A172 (cell line): ENCODE measurements at places on chromosomes 3 and 15.

- no peak for DNase-seq
These were observed 24.8 kb upstream of the ZFAND6 start for GRCh38 chr15:80034629-80035028.

GRCh38 chr15:31483986-31484951, 157.6 kb downstream of the KLF13 start:
- no peak for DNase-seq

DNA sequence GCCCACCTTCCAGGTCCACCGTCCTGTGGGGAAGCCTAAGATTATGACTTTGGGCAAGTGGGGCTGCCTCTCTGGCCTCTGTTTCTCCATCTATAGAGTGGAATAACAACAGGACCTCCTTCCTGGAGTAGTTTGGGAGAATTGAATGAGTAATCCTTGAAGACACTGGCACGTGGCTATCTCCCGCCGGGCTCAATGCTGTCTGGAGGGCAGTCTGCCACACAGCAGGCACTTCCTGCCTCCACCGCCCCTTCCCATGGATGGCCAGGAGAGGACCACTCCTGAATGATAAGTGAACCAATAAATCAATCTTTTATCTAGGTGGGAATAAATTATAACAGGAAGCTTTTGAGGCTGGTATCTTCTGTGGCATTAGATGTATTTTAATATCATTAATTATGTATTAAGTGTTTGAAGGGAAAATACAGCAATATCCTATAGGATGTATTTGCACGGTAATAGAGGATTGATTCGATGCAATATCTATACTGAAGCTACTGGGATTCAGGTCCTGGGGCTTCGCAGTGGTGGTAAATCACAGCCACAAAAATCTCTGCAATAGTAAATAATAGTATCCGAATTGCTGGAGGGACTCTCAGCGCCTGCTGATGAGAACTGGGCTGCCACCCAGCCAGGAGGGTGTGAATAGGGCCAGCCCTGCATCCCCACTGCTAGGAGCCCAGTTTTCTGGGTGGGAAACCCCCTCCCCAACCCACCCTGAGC, 15.9 kb downstream of the MEGF11 start:
- DNase-seq = peak; percentile 10

GRCh38 chr3:126938520-126939337, 44.2 kb upstream of the PLXNA1 start:
- no peak for DNase-seq

GRCh38 chr3:122105626-122106025, 50.5 kb downstream of the CD86 start:
- no peak for DNase-seq

DNA sequence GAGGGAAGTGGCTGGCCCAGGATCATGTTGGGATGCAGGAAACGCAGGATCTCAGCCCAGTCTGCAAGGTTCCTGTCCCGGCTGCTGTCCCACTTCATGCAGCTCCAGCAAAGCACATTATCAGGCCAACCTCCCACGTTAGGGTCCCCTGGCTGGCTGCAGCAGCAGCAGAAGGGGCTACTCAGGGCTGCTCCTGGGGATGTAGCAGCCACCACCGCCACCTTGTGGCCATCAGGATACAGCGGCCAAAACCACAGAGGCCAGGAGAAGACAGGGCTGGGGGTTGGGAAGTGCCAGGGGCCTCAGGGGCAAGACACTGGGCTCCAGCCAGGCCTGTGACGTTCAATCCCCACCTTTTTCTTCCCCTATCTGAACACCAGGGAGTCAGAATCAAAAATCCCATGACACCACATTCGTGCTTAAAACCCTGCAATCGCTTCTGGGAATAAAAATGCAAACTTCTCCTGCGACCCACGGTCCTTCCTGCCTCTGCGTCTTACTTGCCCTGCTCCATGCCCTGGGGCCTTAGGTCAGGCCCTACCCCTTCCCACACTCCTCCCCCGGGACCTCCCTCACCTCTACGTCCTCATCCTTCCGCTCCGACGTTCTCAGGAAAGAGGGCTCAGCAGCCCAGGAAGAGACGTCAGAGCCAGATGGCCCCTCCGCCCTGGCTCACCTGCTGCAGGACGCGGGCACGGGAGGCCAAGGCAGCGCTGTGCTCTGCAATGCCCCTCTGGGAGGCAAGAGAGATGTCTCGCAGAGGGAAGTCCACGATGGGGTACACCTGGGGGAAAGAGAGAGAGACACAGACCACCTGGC, 21.5 kb downstream of the SSUH2 start:
- DNase-seq = peak; percentile 64

- DNase-seq = no peak
These were observed 2.9 kb downstream of the PHC3 start for GRCh38 chr3:170178651-170179050.

- DNase-seq = peak; percentile 51
These were observed 47.3 kb upstream of the TCF12 start for GRCh38 chr15:56871185-56871584.

- DNase-seq = no peak
These were observed 219.5 kb upstream of the GAP43 start for GRCh38 chr3:115403786-115404185.

GRCh38 chr15:85327820-85328219, 52.6 kb upstream of the AKAP13 start:
- DNase-seq = no peak

DNA sequence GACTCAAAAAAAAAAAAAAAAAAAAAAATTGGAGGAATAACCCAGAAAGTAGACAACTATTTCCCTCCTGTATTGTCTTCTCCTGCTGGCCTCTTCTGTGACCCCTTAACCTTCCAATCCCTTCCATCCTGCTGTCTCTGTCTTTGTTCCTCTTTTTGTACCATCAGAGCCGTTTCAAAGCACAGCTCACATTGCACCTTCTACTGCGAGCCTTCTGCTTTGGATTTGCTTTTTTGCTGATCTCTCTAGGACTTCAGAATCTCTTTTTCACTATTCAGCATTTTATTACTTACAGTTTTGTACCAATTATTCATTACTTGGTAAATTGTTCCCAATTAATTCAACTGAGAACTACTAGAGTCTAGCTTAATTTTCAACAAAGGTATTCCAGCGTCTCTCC, 284.0 kb upstream of the TBL1XR1 start:
- no peak for DNase-seq

GRCh38 chr3:150414959-150415358, 6.9 kb downstream of the TSC22D2 start:
- peak; percentile 19 for DNase-seq

GRCh38 chr3:171028779-171029232, 2.3 kb upstream of the SLC2A2 start:
- peak; percentile 90 for DNase-seq

DNA sequence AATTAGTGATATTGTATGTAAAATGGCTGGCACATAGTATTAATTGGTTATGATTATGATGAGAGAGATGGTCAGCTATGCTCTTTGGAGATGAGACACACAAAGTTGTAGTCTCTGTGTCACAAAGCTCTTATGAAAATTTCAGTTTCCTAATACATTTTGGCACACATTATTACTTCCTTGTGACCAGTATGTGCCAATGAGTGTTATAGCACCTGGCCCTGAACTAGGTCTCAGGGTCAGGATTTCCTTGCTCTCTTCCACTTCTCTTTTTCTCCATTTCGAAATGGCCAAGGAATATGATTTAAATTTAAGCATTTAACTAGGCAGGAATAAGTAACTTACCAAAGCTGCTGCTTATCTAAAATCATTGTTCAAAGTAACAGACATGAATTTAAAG, 28.0 kb downstream of the TIPARP start:
- DNase-seq = no peak

GRCh38 chr3:29382409-29382808, 101.5 kb downstream of the RBMS3 start:
- no peak for DNase-seq

- DNase-seq = no peak
These were observed 9.3 kb upstream of the IL1RAP start for GRCh38 chr3:190504354-190505125.

DNA sequence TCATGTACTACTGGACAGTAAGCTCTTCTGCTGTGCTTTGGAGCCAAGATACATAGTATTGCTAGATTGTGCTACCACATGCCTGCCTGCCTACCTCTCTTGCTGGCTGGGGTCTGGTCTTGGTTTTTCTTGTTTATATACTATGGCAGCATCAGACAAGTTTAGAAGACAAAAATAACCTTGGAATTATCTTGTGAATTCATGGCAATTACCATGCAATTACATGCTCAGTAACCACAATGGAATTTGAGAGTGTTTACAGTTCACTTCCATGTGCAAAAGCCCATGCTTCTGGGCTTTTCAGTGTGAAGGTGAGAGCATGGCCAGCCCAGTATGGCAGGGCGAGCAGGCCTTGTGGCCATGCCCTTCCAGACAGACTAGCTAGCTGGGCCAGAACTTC, 48.0 kb upstream of the C15orf61 start:
- no peak for DNase-seq

GRCh38 chr3:99808163-99808794, 9.4 kb upstream of the CMSS1 start:
- DNase-seq = peak; percentile 71

DNA sequence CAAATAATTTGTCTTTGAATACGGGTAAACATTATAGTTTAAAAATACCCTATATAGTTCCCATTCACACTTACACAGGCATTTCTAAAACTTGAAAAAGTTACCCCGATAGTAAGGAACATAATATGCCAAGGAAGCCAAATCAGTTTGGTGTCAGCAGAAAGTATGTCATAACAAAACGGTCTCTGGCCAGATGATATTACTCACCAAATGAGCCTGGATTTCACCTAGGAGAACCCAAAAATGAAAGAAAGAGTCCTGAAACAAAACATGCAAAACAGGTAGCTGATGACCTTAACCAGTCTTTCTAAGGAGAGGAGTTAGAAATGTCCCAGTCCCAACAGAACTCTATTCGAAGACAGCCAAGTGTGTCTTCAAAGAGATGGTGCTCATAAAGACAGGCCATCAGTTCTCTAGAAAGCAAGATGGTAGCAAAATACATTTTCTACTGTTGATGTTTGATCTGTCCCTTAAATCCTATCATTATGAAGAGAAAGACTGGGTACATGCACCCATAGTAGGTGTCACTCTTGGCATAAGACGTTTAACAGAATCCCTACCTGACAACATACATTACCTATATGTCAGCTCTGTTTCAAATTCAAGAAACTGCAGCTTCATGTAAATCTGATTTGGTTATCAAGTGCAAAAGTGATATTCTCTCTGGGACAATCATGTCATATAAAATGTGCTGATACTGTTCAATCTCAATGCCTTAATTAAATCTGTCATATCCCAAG, 942.5 kb downstream of the ROBO1 start:
- no peak for DNase-seq

DNA sequence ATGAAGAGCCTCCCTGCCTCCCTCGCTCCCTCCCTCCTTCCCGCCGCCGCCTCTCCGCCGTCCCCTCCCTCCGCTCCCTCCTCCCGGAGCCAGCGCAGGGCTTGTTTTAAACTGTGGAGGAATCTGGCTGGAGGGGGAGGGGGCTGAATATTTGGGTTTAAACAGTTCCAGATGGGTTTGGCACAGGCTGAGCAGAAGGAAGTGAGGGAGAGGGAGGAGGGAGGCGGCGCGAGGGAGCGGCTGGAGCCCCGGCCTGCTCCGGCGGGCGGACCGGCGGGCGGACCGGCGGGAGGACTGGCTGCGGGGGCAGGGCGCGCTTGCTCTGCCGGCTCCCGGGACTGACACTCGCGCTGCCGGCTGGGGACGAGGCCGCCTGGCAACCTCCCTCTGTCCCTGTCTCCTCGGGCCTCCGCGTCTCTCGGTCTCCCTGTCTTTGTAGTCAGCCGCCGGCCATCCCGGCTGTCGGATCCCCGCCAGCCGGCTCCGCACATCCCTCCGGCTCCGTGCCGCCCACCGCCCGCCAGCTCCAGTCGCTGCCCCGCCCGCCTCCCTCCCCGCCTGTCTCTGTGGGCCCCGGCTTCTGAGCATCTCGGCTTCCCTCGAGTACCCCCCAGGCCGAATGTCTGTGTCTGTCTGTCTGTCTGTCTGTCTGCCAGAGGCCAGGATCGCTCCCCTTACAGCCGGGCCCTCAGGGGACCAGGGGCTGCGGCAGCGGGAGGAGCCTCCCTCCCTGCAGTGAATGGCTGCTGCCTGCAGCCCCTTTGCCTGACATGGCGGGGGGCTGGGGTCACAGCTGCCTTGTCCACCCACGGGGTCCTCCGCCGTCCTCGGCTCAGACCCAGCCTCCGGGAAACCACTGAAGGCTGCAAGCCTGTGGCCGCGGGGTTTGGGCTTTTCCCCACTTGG, 7.6 kb downstream of the EPHB3 start:
- peak; percentile 85 for DNase-seq

- no peak for DNase-seq
These were observed 48.9 kb upstream of the SLC6A6 start for GRCh38 chr3:14353502-14353901.

DNA sequence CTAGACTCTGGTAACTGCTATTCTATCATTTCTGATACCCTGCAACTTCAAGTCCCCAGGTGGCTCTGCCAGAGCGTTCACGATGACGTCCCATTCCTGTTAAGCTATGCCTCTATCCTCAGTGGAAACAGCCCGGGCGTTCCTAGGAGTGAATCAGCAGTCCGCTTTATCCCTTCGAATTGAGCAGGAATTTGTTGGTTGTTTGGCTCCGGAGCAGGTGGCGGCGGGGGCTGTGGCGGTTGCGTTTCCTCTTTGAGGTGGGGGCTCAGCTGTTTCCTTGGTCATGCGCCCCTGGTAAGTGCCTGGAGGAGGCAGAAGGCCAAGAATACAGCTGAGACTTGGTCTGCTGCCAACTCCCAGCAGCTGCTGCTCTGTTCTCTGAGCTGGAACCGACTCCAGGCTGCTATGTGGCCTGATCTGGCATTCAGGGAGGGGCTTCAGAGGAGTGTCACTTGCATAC, 25.2 kb downstream of the ARPP21 start:
- peak; percentile 46 for DNase-seq

- no peak for DNase-seq
These were observed 1.7 kb upstream of the HES1 start for GRCh38 chr3:194134231-194134756.

DNA sequence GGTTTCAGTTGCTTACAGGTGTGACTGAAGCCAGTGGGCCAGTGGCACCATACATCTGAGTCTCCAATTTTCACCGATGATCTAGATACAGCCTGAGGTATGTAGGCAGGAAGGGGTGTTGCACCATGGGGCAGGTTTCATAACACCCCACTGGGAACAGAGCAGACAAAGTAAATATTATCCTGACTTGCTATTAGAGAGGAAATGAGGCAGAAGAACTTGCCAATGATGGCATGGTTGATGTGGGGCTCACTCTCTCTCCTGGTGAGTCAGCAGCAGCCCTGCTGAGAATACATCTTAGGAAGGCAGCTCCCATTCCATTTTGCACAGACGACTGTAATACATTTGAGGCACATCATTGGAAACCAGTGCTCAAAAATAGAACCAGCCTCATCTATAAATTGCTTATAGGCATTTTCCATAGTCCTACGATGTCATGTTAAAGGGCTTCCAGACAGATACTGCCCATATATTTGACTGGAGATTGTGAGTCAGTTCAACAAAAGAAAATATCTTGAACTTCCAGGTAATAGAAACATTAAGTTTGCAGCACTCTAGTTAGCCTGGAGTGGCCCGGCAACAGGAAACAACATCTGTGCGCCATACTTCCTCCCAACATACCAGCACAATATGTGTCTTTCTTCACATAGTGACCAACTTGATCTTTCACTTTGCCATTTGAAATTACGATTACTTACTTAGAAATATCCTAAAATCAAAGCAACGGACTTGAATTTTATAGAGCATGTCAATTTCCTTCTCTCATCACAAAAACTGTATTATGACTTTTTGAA, 175.5 kb downstream of the NECTIN3 start:
- peak; percentile 77 for DNase-seq
